Uterus (tissue), 4 donors: ENCODE measurements at places on chromosomes 3 and 15.

DNA sequence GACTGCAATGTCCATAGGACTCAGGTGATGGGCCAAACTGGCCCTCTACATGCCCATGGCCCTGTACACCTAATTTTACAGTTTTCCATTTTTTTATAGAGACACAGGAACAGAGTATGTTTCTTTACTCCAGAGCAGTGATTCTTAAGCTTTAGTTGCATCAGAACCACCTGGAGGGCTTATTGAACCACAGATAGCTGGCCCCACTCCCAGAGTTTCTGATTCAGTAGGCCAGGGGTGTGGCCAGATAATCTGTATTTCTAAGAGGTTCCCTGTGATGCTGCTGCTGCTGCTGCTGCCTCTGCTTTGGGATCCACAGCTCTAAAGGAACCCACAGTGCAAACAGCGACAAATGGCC, 5.1 kb downstream of the RBP1 start:
- peak; percentile 61 for DNase-seq

- DNase-seq, result no peak
Measured at GRCh38 chr3:197398286-197398878, 100.0 kb upstream of the DLG1 start.

DNA sequence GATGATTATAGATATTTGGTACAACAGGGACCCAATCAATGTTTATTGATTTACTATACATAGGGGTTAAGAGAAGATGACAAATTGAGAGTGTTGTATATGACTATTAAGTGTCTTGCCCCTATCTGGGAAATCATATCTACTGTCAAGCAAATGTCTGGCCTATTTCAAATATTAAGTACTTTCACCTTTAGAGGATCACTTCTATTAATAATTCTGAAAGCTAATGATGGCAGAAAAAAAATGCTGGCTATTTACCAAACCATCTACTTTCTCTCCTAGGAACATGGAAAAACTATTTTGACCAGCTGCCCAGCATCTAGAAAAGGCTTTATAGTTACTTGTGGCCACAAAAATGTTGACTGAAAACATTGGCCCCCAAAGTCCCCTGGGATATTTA, 632.3 kb upstream of the ZNF385D start:
- no peak for DNase-seq

DNA sequence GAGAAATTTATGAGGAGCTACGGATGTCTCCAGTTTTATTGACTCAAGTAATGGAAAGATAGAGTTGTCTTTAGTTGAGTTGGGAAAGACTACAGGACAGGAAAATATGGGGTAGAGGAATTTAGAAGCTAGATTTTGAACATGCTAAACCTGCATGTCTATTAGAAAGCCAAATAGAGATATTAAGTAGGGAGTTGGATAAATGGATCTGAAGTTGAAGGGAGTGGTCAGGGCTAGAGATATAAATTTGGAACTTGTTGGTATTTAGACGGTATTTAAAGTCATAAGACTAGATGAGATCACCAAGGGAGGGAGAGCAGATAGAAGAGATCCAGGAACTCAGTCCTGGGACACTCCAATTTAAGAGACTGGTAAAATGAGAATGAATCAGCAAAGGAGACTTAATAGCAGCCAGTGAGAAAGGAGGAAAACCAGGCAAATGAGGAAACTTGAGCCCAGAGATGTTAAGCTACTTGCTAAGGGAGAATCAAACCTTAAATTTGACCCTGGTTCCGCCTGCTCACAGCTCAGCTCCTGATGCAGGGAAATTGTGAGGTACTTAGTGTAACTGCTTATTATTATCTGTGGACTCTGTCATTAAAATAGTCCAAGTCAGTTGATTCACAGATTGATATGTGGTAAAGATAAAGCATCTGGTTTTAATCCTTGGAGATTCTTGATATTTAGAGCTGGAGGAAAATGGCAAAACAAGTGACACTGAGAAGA, 35.8 kb downstream of the ABI3BP start:
- no peak for DNase-seq

DNA sequence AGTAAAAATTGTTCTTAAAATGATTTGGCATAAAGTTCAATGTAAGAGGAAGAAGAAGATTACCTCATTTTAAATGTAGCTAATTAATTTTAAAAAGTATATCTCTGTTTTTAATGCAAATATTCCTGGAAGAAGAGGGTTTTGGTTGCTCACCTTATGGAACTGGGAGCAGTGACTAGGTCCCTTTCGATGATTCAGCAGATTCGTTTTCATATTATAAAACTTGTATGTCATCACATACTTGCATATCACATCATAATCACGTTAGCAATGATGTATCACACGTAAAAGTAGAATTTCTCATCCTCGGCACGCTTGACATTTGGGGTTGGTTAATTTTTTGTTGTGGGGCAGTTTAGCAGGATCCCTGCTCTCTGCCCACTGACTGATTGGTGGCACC, 47.6 kb downstream of the GPR160 start:
- DNase-seq, result no peak

DNA sequence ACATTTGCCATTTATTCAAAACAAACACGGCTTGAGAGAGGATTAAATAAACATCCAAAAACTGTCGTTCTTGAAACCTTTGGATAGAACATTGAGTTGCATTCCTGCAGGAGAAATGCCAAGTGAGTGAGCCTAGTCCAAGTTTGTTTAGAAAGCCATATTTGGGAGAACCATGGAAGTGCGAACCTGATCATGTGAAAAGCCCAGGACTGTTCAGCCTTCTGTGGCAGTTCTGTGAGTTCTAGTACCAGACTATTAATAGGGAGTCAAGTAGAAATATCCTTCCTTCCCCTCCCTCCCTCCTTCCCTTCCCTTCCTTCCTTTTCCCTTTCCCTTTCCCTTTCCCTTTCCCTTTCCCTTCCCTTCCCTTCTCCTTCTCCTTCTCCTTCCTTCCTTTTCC, 470.4 kb downstream of the LPP start:
- peak; percentile 31 for DNase-seq

GRCh38 chr3:145294572-145294971, 866.4 kb downstream of the PLOD2 start:
- no peak for DNase-seq

- DNase-seq, result no peak
Measured at GRCh38 chr3:67529337-67529736, 125.1 kb downstream of the SUCLG2 start.

- no peak for DNase-seq
Measured at GRCh38 chr15:72365844-72366243, 10.0 kb downstream of the HEXA start.

- no peak for DNase-seq
Measured at GRCh38 chr3:149900322-149900721, 70.4 kb downstream of the PFN2 start.

DNA sequence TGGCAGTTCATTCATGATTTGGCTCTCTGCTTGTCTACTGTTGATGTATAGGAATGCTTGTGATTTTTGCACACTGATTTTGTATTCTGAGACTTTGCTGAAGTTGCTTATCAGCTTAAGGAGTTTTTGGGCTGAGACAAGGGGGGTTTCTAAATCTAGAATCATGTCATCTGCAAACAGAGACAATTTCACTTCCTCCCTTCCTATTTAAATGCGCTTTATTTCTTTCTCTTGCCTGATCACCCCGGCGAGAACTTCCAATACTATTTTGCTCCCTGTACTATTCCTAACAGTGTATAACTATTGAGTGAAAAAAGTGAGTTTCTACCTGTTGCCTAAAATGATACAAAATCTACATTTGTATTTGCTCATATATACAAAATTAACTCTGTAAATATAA, 128.3 kb downstream of the ULK4 start:
- no peak for DNase-seq

GRCh38 chr3:157844216-157844615, 262.0 kb downstream of the SHOX2 start:
- no peak for DNase-seq

GRCh38 chr3:30199096-30199759, 407.2 kb upstream of the TGFBR2 start:
- peak; percentile 74 for DNase-seq

- DNase-seq, result no peak
Measured at GRCh38 chr3:46086083-46086437, 58.8 kb upstream of the XCR1 start.

GRCh38 chr3:14406336-14406735, 3.9 kb downstream of the SLC6A6 start:
- no peak for DNase-seq

- DNase-seq, result no peak
Measured at GRCh38 chr15:34011481-34011880, 27.5 kb downstream of the AVEN start.

DNA sequence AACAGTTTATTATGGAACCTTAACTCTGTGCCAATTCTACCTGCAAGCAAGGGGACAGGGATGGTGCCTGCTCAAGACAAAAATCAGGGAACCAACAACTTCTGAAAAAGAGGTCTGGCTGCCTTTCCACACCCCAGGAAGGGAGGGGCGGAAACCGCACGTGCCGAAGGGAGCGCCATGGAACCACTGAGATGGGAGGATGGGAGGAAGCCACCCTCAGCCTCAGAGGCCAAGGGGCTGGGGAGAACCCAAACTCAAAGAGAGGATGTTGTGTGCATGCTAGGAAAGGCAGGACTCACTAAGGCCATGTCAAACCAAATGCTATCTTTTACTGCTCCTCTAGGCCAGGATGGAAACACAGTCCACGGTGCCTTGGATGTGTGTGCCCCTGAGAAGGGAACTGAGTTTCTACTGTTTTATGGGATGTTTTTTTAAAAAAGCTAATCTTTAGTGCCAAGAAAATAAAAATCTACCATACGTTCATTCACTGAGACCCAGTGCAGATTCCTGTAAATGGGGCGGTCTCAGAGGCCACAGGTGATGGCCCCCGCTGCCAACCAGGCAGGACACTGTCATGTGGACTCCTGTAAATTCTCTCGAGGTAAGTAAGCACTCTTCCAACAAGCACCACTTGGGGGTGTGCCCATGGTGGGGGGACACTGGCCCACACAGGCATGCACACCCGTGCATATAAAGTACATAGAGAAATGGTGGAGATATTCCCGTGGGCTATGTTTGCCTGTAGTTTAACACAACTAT, 20.5 kb downstream of the SRPRB start:
- DNase-seq, result no peak

GRCh38 chr15:76987896-76988860, 6.7 kb upstream of the PSTPIP1 start:
- DNase-seq, result no peak

GRCh38 chr15:31285772-31286261, 40.8 kb upstream of the KLF13 start:
- no peak for DNase-seq

GRCh38 chr3:29565236-29565635, 284.4 kb downstream of the RBMS3 start:
- DNase-seq, result no peak

- DNase-seq, result no peak
Measured at GRCh38 chr3:158728061-158728377, 4.2 kb downstream of the RARRES1 start.

DNA sequence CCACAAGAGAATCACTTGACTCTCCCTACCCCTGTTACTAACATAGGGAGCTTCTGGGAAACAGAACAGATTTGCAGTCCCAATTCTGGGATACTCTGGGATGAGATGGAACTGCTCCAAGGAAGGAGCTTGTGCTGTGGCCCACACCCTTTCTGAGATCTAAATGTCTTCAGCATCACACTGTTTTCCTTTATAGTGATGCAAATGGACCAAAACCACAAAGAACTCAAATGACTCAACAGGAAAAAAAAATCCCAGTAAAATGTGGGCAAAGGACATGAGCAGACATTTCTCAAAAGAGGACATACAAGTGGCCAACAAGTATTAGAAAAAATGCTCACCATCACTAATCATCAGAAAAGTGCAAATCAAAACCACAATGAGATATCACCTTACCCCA, 155.6 kb downstream of the NECTIN3 start:
- no peak for DNase-seq

- no peak for DNase-seq
Measured at GRCh38 chr3:72077473-72078259, 292.7 kb upstream of the PROK2 start.
